ENCODE measurements at places on chromosomes 12 and 14. TPM values are rescaled to one million over a fixed set of nuclear protein-coding genes. Genes with fewer than 3 reads are reported as not detected.

KRT1 gene
- total RNA-seq, result 0.64 TPM

FOS gene
- 36.3 TPM for total RNA-seq

NXPH4 gene
- total RNA-seq, result 11.0 TPM

TOMM20L gene
- not detected for total RNA-seq

FAM181A gene
- total RNA-seq, result 2.4 TPM

LRRK2 gene
- total RNA-seq, result 10.7 TPM

KRT74 gene
- total RNA-seq, result not detected

RND1 gene
- total RNA-seq, result 10.8 TPM

GRCh38 chr14:54627540-54628363 is 60.8 kb downstream of the SAMD4A start:
- DNase-seq, result no peak

DNA sequence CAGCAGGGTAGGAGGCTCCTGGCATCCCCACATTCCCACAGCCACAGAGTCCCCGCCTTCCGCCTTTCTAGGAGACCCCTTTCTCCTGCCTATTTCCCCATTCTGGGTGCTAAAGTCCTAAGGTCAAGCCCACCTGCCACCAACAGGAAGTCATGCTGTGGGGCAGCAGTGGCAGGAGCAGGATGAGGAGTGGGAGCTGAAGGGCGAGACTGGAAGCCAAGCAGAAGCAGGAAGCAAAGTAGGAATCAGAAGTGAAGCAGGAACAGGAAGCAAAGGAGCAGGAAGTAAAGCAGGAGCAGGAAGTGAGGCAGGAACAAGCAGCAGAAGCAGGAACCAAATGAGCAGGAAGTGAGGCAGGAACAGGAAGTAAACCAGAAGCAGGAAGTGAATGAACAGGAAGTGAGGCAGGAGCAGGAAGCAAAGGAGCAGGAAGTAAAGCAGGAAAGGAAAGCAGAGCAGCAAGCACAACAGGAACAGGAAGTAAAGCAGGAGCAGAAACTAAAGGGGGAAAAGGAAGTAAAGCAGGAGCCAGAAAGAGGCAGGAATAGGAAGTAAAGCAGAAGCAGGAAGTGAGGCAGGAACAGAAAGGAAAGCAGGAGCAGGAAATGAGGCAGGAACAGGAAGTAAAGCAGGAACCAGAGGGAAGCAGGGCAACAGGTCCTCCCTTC is 38.3 kb upstream of the RIMBP2 start:
- DNase-seq, result no peak

- DNase-seq, result no peak
Observed at GRCh38 chr14:69131176-69131575, 21.7 kb downstream of the DCAF5 start.

GRCh38 chr12:108633534-108634248 is at the start of gene SELPLG:
TSS of gene SELPLG (minus strand) at chr12:108633894. CDS start at chr12:108624307, 9,587 bp downstream.
- DNase-seq, result no peak

- DNase-seq, result no peak
Observed at GRCh38 chr12:109671502-109671901, 42.1 kb upstream of the FAM222A start.

GRCh38 chr12:12564911-12565310 is 2.2 kb upstream of the DUSP16 start:
- no peak for DNase-seq

GRCh38 chr12:116542345-116542956 is 16.7 kb upstream of the MAP1LC3B2 start:
- peak; percentile 34 for DNase-seq

DNA sequence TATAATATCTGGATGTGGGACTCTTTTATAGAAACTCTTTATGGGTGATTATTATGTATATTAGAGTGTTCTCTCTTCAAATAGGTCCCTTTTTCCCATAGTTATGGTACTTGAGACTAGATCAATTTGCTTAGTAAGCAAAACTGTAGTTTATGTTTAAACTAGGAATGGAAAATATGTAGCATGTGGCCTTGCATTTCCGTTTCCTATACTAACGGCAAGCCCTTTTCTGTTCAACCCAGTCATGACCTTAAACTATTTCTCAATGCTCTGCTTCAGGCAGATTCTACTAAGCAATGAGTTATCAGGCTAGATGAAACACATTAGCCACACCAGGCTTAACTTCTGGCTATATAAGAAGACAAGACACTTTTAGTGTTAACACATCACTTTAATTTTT is 84.6 kb downstream of the OTOGL start:
- DNase-seq, result no peak

GRCh38 chr14:71574976-71575375 is 357.3 kb upstream of the RGS6 start:
- DNase-seq, result no peak

- no peak for DNase-seq
Observed at GRCh38 chr12:112303004-112303403, 79.2 kb downstream of the HECTD4 start.

GRCh38 chr12:89700191-89700810 is 8.3 kb downstream of the ATP2B1 start:
- DNase-seq, result no peak

DNA sequence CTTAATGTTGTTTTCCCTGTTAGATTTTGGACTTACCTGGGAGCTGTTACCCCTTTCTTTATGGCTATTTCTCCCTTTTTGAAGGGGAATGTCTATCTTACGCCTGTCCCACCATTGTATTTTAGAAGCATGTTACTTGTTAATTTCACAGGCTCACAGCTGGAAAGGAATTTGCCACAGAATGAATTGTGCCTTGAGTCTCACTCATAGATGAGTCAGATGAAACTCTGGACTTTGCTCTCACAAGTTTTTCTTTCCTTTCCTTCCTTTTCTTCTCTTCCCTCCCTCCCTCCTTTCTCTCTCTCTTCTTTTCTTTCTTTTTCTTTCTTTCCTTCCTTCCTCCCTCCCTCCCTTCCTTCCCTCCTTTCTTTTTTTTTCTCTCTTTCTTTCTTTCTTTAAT is 9.3 kb upstream of the ATF7IP start:
- no peak for DNase-seq

GRCh38 chr14:100041271-100041670 is 24.0 kb upstream of the EVL start:
- no peak for DNase-seq
